ENCODE measurements at places on chromosomes 1 and 21.

DNA sequence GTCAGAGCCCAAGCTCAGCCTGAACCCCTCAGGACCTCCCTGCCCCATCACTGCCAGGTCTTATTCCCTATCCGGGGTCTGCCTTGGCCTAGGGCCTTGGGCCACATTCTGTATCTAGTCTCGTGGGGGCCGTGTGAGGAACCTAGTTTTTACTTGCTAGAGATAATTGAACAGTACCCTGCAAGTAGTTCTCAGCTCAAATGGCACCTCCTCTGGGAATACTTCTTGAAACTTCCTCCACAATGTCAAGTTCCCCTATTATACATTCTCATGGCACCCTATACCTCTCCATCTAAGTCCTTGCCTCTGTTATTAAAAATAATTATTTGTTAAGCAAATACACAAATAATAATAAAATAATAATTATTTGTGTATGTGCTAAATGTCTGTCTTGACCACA lies 32.9 kb upstream of the CSF1 start:
- no peak for DNase-seq

DNA sequence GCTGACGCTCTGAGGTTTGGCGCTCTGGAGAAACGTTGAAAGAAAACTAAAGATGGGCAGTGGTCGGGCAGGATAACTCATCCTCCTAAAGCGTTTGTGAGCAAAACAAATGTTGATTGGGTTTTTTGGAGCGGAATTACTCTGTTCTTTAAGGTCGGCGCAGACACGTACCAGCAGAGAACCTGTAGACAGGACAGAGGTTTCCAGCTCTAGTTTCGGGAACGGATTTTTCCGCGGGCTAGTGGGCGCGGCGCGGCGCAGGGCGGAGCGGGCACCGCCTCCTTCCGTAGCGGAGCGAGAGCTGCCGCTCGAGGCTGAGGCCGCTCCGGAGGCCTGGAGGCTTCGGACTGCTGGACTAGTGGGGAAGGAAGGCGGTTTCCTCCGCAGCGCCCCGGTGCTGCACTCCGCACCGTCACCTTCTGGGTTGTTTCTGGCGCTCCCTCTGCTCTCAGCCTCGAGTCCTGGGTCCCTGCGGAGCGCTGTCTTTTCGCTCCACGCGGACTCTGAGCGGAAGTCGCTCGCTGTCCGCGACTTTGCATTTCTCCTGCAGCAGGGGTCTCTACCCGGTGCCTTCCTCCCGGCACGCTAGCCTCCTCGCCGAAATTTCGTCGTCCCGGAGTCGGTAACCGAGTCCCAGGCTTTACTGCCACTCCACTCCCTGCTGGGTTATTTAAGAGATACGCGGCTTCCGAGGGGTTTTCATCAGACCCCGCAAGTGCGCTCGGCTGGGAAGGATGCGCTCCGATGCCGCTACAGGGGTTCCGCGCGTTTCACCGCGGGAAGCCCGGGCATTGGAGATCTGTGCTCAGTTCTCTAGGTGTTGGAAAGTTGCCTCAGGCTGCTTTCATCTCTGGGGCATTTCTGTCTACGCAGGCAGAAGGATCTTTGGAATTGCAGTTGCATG lies 7.0 kb downstream of the FOXD2 start:
- no peak for DNase-seq

GRCh38 chr1:155485945-155486344 lies 76.7 kb downstream of the ASH1L start:
- DNase-seq, result no peak

DNA sequence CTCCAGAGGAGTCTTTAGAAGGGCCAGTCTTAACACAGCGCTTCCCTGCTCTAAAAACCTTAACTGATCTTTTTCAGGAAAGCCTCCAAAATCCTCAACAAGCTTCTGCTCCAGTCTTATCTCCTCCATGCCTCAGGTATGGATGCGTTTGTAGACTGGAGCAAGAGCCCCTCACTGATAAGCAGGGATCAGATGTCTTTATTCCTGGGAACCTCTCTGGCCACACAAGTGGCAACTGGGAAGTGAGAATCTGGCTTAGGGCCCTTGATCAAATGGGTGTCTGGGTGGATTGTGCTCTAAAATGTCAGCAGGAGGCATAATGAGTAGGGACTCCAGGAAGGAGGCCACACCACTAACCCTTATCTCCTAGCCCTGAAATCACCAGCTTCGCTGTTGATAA lies 1.4 kb downstream of the ZBTB8A start:
- DNase-seq, result no peak

- DNase-seq, result no peak
These were observed 115.0 kb downstream of the CSMD2 start for GRCh38 chr1:34049994-34050393.

GRCh38 chr1:44786138-44786840 lies 1.7 kb downstream of the BEST4 start:
- no peak for DNase-seq

DNA sequence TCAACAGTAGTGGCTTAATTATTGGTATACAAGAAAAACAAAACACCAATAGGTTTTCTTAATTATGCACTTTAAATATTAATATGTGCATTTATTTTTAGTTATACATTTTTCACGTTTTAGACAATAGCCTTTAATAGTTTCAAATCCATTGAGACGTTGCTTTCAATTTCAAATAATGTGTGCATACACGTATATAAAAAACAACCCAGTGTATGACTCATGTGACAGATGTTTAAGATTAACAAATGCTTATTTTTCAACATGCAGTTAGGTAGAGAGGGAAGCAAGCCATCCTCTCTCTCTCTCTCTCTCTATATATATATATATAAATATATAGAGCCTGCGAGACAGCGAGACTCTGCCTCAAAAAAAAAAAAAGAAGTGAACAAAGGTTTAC lies 24.3 kb downstream of the EYA3 start:
- DNase-seq, result no peak

All from foreskin melanocyte (primary cell).